DMS79 (cell line): ENCODE measurements at places on chromosomes 12 and 14.
A peak's percentile ranks its signal among the peaks of the same experiment; 100 is the strongest.

DNA sequence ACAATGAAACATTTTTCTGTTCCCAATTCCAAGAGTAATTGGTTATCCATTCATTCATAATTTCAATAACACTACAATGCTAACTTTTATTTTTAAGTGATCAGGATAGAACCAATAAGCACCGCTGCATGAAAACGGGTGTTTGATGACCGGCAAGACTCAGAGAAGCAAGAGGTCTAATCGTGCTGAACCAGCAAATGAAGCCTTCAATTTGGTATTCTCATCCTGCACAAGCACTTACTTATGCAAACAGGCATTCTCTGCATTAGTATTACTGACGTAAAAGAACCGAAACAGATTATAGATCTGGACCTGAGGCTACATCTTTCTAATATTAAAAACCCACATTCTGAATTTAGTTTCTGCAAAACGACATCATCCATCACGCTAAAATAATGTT is 67.7 kb downstream of the RBM19 start:
- no peak for DNase-seq

GRCh38 chr12:57112492-57113294 is 1.5 kb upstream of the STAT6 start:
- no peak for DNase-seq

GRCh38 chr14:56081139-56081538 is 37.1 kb upstream of the PELI2 start:
- no peak for DNase-seq

DNA sequence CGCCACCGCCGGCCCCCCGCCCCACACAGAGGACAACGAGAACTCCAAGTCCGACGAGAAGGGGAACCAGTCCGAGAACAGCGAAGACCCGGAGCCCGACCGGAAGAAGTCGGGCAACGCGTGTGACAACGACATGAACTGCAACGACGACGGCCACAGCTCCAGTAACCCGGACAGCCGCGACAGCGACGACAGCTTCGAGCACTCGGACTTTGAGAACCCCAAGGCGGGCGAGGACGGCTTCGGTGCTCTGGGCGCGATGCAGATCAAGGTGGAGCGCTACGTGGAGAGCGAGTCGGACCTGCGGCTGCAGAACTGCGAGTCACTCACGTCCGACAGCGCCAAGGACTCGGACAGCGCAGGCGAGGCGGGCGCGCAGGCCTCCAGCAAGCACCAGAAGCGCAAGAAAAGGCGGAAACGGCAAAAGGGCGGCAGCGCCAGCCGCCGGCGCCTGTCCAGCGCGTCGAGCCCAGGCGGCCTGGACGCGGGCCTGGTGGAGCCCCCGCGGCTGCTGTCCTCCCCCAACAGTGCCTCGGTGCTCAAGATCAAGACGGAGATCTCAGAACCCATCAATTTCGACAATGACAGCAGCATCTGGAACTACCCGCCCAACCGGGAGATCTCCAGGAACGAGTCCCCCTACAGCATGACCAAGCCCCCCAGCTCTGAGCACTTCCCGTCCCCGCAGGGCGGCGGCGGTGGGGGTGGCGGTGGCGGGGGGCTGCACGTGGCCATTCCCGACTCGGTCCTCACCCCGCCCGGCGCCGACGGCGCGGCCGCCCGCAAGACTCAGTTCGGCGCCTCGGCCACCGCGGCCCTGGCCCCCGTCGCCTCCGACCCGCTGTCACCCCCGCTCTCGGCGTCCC is 150.9 kb downstream of the EGLN3 start:
- DNase-seq: no peak

- no peak for DNase-seq
Observed at GRCh38 chr12:673849-674248, 10.6 kb upstream of the NINJ2 start.

- peak; percentile 89 for DNase-seq
Observed at GRCh38 chr14:64806202-64806861, 73.4 kb downstream of the SPTB start.

DNA sequence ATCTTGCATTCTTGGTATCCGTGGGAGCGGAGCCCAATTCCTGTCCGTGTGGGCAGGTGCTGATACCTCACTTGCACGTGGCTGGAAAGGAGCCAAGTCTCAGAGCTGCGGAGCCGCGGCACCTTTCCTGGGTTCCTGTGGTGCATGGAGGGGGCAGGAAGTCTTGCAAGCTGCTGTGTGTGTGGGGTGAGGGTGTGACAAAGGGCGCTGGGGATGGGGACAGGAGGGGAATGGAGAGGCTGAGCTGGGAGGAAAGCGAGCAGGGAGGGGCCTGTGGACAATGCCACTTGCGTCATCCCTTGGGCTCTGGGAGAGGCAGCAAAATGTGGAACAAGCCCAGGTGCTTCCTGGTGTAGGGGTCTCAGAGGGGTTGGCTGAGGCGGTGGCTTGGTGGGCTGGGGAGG is 86.7 kb downstream of the CALM1 start:
- DNase-seq: peak; percentile 69

GRCh38 chr14:98167275-98167674 is 1104.7 kb downstream of the BCL11B start:
- DNase-seq: no peak

DNA sequence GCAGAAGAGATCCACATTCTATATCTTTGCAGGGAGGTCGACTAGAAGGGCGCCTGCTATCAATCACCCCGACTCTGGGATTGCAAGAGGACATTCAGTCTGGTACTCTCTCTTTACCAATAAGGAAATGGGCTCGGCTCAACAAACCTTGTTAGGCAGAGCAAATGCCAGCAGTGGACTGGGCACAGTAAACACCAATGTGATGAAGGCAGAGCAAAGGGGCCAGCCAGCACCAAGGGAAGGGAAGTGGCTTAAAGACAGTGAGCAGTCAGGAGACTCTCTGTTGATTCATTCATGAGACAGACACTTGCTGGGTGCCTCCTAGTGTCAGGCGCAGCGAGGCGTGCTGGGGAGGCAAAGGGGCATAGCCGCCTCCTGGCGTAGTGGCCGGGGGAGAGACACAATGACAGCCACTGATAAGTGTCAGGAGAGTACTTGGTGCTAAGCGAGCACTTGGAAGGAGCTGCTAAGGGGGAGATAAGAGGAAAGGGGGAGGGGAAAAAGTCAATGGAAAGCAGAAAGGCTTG is 34.1 kb downstream of the TMCC3 start:
- DNase-seq: no peak

DNA sequence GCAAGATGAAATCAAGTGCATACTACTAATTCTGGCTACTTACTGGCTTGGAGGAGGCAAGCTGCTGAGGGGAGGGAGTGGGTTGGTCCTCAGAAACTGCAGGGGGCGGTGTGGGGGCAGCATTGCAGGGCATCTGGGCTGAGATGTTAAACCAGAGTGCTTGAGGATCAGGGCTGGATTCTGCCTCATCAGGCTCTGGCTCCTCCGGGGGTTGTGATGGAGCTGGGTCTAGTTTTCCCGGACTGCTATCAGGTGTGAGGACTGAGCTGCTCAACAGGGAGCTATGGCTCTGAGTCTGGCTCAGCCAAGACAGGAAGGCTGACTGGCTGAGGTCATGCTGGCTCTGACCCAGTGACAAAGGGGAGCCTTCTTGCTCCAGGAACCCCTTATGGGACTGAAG is 28.6 kb downstream of the BAZ2A start:
- no peak for DNase-seq

GRCh38 chr14:91242635-91243034 is 1.9 kb downstream of the GPR68 start:
- DNase-seq: no peak

DNA sequence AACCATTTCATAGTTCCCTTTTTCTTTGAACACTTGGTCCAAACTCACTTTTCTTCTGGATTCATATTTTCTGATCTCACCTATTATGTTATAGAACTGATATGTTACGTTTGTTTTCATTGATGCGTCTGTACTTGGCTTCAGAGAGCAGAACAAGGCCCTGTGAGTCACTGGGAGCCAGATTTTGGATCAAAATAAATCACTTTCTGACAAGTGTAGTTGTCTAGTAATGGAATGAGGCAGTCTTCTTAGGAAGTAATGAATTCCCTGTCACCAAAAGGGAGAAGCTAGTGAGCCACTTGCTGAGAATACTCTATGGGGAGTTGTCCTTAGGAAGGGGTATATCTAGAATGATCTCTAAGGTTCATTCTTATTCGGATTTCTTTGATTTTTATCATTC is 10.2 kb downstream of the BICD1 start:
- DNase-seq: no peak

DNA sequence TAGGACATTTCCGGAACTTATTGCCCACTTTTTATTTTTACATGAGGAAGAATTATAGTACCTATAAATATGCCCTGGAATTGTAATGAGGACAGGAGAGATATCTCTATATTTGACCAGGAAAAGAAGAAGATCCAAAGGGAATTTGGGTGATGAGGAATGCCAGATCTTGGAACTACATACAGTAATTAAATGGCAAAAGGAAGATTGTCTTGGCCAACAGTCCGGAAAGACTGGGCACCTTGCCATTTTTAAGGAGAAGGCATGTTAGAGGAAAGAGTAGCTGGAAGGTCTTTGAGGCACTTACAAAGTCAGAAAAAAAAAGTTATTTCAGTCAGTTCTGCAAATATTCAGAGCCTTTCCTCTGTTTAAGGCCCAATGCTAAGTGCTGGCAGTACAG is 616.4 kb downstream of the MED13L start:
- no peak for DNase-seq

GRCh38 chr12:93098077-93098476 is 169.0 kb upstream of the EEA1 start:
- no peak for DNase-seq

- no peak for DNase-seq
Observed at GRCh38 chr12:55654511-55655214, 18.0 kb downstream of the OR10P1 start.

- no peak for DNase-seq
Observed at GRCh38 chr12:79069009-79069408, 204.4 kb downstream of the SYT1 start.

GRCh38 chr12:112664569-112664968 is 127.0 kb upstream of the RPH3A start:
- no peak for DNase-seq

- no peak for DNase-seq
Observed at GRCh38 chr12:124222368-124223245, 72.3 kb upstream of the RFLNA start.

- DNase-seq: no peak
Observed at GRCh38 chr12:110198386-110198785, 74.2 kb downstream of the IFT81 start.

- DNase-seq: no peak
Observed at GRCh38 chr12:108825201-108825950, 32.0 kb downstream of the SSH1 start.

GRCh38 chr12:46546634-46547273 is 174.2 kb upstream of the SLC38A2 start:
- no peak for DNase-seq

GRCh38 chr12:8032242-8033152 is at the start of gene FOXJ2:
TSS of gene FOXJ2 (plus strand) at chr12:8032716. CDS start at chr12:8039833, 7,117 bp downstream.
- DNase-seq: no peak

DNA sequence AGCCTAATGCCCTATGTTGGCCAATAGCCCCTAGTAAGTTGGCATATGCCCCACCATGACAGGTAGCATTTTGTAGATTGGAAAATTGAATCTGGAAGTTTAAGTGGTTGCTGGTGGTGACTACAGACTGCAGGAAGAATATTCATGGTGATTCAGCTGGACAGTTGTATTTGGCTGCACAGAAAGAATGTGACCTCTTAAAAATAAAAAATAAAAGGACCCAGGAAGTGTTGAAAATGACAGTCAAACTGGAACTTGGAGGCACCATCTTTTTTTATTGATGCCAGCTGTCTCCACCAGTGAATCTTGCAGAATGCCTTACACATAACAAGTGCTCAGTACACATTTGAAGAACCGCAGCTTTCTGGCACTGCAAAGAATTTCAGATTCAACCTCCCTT is 73.9 kb downstream of the PRMT8 start:
- no peak for DNase-seq

- no peak for DNase-seq
Observed at GRCh38 chr12:113887906-113888305, 78.2 kb downstream of the RBM19 start.

GRCh38 chr12:49909356-49909755 is 5.7 kb upstream of the FAIM2 start:
- DNase-seq: no peak

DNA sequence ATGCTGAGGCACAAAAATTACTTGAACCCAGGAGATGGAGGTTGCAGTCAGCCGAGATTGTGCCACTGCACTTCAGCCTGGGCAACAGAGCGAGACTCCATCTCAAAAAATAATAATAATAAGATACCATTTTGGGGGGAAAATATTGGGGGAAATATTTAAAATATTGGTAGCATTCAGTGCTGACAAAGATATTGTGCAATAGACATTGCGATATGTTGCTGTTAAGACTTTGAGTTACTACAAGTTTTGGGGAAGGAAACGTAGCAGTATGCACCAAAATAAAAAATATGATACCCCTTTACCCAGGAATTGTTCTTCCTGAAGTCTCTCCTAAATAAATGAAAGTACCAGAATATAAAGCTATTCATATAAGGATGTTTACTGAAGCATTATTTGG is 37.7 kb upstream of the MYBPC1 start:
- DNase-seq: no peak

DNA sequence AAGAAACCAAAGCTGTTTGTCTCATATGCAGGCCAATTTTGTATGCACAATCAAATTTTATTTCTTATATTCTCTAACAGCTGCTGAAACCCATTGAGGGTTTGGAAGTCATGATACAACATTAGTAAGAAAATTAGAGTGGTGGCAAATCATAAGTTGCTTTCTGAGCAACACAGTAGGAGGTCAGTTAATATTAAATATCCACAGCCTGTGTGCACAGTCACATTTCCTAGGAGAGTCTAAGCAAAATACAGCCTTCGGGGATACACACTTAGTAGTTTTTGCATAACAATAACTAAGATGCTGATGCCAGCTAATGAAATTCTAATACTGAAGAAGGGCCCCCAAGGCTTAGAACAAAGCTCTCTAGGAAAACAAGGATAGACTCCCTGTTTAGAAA is 209.6 kb upstream of the E2F7 start:
- no peak for DNase-seq

GRCh38 chr12:76234741-76235140 is 113.5 kb downstream of the BBS10 start:
- DNase-seq: no peak

GRCh38 chr12:52925717-52926595 is 21.1 kb upstream of the KRT8 start:
- peak; percentile 46 for DNase-seq

- DNase-seq: no peak
Observed at GRCh38 chr14:103273745-103274615, 60.1 kb upstream of the EIF5 start.

DNA sequence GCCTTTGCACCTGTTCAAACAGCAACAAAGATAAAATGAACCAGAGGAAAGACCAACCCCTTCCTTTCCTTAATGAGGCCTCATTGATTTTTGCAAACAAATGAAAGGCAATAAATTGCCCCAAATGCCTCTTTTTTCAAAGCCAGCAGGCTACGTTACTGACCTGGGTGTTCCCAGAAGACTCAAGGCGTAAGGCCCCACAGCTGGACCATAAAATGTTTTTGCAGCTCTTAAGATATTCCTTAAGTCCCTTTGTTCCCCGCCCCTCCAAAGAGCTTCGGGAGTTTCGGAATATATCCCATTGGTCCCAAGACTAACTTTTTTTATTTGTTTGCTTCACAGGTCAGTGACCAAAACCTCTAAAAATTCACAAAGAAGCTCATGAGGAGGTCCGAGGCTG is 462.9 kb upstream of the PRICKLE1 start:
- no peak for DNase-seq
